Stomach (tissue), 19 donors: ENCODE measurements at places on chromosomes 5 and 9. TPM values are rescaled to one million over a fixed set of nuclear protein-coding genes. Genes with fewer than 3 reads are reported as not detected.

DNA sequence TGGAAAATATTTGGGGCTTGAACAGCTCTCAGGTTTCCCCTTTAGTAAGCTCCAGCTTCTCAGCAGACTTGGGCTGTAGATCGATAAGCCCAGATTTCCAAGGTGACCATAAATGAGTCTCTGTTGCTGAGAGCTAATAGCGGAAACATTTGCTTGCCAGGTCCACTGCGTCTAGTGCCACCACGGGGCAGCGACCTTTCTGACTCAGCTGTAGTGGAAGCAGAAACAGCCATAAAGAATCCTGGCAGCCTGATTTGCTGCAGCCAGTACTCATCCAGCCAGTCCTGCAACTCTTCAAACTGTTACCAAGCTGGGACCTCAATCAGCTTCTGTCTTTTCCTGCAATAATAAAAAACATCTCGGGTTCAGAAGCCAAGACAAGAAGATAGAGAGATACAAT is 241.7 kb downstream of the DOCK8 start:
- DNase-seq, result no peak

DNA sequence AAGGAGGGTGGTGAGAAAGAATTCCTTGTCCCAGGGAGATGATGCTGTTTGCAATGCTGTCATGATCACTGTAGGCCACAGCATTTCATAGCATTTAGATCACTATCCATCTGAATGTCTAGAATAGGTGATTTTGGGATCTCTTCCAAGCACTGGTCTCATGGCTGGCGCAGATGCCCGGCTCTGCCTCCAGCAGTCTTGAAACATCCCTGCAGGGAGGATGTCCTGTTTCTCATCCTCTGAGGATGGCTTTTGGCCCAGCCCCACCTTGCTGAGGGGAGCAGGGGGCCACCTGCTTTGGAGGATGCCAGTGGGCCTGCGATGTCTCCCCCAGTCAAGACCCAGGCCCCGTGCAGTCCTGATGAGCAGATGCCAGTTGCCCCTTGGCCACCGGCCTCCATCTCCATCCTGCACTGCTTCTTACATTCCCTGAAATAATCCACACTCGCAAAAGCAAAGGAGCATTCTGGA is 63.5 kb upstream of the GARNL3 start:
- DNase-seq, result no peak

COL27A1 gene
- polyA plus RNA-seq, result 5.6 TPM

ANKRD18A gene
- 3.3 TPM for polyA plus RNA-seq
